Naive thymus-derived CD4-positive, alpha-beta T cell (primary cell): ENCODE measurements at places on chromosomes 1 and 21.
A peak's percentile ranks its signal among the peaks of the same experiment; 100 is the strongest.

DNA sequence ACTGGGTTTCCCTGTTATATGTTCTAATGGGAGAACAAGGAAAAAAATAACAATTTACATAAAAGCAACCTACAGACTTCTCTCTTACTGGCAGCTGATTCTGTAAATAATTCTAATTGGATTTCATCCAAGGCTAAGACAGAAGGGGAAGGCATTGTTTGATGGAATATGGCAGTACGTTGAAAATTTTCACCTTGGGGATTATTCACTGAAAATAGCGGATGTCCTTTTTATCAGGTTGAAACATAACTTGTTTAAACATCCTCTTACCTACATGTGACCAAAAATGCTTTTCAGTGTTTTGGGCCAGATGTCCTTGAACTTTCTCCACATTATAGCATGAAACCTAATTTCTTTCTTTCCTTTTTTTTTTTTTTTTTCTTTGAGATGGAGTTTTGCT is 24.9 kb downstream of the TSNAX start:
- H3K4me3 ChIP-seq: no peak overlapping the region
- no peaks in the 10 kb centered on the region for H3K36me3 ChIP-seq

DNA sequence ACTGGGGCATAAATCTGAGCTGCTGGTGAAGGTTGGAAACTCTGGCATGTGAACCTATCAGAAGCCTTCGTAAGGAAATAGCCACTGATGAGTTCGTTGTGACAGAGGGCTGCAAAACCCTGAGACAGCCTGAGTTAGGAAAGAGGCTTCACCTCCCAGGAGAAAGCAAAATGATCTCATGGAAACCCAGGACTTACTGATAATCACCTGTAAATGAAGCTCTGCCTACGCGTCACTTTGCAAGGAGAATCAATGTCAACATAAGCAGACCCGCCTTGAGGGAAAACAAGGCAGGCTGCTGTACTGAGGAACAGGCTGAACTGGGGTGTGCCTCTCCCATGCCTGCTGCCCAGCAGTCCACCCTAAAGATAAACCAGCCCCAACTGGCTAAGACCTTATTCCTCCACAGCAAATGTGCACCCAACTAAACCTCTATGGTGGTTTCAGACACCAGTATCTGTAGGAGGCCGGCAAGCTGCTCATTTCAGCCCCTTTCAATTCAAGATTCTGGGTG is 46.8 kb upstream of the SLC44A3 start:
- H3K27me3 ChIP-seq: no peaks in the 10 kb centered on the region
- H3K4me3 ChIP-seq: no peak overlapping the region
- H3K4me1 ChIP-seq: no peaks in the 10 kb centered on the region
- no peak for DNase-seq
- no peaks in the 10 kb centered on the region for H3K36me3 ChIP-seq

GRCh38 chr1:196477262-196477661 is 131.0 kb downstream of the KCNT2 start:
- H3K4me1 ChIP-seq: no peaks in the 10 kb centered on the region
- DNase-seq: no peak

- H3K36me3 ChIP-seq: no peaks in the 10 kb centered on the region
- no peak for DNase-seq
- H3K4me3 ChIP-seq: no peak overlapping the region
These were observed 82.2 kb upstream of the BCAR3 start for GRCh38 chr1:93763704-93764365.

DNA sequence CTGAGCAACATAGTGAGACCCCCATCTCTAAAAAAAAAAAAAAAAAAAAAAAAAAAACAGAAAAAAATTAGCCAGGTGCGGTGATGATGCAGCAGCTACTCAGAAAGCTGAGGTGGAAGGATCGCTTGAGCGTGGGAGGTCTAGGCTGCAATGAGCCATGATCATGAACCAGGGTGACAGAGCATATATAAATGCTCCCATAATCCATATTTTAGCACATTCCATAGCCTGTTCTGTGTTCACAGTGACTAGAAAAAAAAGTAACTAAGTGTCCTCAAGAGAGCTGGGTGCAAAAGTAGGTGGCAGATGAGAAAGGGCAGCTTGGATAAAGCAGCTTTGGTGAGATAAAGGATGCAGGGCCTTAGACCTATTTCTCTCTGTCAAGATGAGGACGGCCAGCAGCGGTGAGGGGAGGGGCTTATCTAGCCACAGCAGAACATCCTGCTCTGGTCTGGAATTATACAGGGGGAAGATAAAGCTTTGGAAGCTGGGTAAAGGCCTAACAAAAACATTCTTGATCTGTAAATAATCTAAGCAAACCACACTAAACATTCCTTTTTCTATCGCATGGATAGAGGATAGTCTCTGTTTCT is 205.3 kb downstream of the DAB1 start:
- no peaks in the 10 kb centered on the region for H3K4me1 ChIP-seq
- no peaks in the 10 kb centered on the region for H3K36me3 ChIP-seq
- no peak for DNase-seq
- no peak overlapping the region for H3K4me3 ChIP-seq
- H3K27ac ChIP-seq: no peak overlapping the region
- H3K27me3 ChIP-seq: no peaks in the 10 kb centered on the region

DNA sequence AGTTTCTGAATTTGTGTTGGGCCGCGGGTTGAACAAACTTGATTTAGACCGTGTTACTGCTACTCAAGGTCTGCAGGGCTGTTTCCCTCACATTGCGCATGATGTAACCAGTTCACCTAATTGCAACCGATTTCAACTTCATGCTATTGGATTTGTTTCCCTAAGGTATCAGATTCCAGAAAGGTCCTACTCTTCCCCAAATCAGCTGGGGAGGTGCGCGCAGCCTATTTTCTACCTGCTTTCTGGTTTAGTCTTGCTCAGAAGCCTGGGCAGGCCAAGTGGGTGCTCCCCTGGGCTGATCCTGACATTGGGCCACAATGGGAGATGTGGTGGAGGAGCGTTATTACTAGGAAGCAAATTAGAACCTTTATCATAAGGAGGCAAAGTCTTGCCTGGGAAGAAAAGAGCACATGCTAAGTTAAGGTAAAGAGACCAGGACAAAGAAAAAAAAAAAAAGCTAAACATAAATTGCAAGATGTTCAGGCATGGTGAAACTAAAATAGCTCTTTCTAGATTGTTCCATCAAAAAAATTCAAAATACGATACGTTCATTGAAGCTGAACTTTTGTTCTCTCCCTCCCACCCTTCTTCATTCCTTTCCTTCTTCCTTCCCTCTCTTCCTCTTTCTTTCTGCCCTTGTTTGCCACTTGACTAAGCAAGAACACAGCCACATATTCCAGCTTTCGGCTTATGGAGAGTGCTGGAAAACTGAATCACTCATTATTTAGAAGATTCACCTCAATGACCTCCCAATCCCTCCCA is 28.8 kb upstream of the TARBP1 start:
- no peak for DNase-seq
- H3K36me3 ChIP-seq: no peaks in the 10 kb centered on the region
- H3K4me1 ChIP-seq: no peaks in the 10 kb centered on the region

DNA sequence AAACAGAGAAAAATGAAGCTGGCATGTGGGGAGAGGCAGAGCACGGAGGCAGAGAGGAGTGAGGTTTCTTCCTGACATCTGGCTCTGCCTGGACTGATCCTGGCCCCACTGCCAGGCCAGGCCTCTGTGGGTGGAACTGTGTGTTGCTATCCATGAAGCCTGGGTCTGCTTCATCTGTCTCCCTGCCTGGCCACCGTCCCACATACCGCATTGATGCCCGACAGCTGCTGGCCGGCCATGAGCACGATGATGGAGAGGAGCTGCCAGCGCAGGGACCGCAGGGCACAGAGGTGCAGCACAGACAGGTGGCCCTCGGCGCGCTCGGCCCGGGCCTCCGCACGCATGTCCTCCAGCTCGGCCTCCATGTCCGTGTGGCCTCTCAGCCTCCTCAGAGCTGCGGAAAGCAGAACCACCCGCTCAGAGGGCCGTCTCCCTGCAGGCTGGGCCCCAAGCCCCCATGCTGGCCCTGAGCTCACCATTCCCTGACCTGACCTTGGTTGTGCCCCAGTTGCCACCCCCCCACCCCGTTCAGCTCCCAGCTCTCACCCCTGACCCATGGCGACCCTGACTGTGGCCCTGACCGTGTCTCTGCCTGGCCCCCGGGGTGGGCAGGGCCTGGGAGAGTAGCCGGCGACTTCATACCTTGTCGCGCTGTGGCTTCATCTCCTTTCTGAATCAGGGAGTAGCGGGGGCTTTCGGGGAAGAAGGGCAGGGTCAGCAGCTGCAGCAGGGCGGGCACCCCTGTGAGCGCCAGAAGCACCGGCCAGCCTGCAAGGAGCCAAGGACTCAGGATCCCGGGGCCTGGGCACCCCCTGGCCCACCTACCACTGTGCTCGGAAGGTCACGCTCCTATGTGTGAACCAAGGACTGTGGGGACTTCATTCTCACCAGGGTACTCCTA is 11.5 kb downstream of the SLC2A7 start:
- no peak overlapping the region for H3K27ac ChIP-seq
- H3K36me3 ChIP-seq: no peaks in the 10 kb centered on the region
- H3K4me1 ChIP-seq: no peaks in the 10 kb centered on the region
- no peak for DNase-seq

DNA sequence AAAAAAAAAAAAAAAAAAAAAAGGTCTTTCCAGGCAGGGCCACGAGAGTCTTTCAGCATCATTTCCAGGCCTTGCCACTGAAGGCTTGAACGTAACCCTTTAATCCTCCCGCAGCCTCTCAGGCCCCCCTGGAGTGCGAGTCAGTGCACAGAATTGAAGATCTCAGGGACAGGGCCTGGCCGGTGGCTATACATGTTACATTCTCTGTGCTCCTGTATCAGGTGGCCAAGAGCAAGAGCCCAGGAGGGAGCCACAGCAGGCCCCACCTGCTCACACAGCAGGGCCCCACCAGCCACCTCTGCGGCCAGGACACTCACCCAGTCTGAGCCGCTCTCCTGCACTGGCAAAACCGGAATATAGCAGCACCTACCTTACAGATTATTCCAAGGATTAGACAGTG is 34.1 kb upstream of the SLC25A33 start:
- DNase-seq: no peak
- no peak overlapping the region for H3K4me3 ChIP-seq
- H3K27me3 ChIP-seq: no peaks in the 10 kb centered on the region
- H3K27ac ChIP-seq: no peak overlapping the region
- no peaks in the 10 kb centered on the region for H3K4me1 ChIP-seq
- no peaks in the 10 kb centered on the region for H3K36me3 ChIP-seq

- H3K27me3 ChIP-seq: no peaks in the 10 kb centered on the region
- peak; percentile 67 for DNase-seq
- H3K36me3 ChIP-seq: no peaks in the 10 kb centered on the region
- peak within 1 kb of the TSS; percentile 68 for H3K4me3 ChIP-seq
These were observed at the start of gene C2CD4D for GRCh38 chr1:151839457-151840403. C2CD4D (minus strand) TSS chr1:151839820; CDS start chr1:151838989, 831 bp downstream.

DNA sequence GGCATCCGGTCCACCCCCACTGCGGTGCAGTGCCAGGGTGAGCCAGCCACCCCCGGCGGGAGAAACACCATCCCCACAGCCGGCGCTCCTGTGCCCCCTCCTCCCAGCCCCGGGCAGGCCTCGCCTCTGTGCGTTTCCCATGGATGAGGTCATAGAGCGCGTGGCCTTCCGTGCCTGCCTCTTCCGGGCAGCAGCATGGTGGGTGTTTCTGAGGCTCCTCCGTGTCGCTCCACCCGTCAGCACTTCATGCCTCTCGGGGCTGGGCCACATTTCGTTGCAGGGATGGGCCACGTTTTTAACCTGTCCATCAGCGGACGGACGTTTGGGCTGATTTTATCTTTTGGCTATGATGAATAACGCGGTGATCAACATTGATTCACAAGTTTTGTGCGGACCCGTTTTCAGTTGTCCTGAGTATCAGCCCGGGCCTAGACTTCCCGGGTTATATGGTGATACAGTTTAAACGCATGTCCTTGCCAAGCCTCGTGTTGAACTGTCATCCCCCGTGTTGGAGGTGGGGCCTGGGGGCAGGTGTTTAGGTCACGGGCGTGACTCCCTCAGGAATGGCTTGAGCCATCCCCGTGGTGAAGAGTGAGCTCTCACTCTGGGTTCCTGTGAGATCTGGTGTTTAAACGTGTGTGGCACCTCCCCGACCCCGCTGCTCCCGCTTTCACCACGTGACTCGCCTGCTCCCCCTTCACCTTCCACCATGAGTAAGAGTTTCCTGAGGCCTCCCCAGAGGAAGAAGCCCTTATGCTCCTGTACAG is 64.8 kb downstream of the SLX9 start:
- no peak overlapping the region for H3K27ac ChIP-seq
- H3K4me1 ChIP-seq: no peaks in the 10 kb centered on the region
- H3K36me3 ChIP-seq: no peaks in the 10 kb centered on the region
- H3K27me3 ChIP-seq: no peaks in the 10 kb centered on the region
- no peak for DNase-seq
- H3K4me3 ChIP-seq: no peak overlapping the region

DNA sequence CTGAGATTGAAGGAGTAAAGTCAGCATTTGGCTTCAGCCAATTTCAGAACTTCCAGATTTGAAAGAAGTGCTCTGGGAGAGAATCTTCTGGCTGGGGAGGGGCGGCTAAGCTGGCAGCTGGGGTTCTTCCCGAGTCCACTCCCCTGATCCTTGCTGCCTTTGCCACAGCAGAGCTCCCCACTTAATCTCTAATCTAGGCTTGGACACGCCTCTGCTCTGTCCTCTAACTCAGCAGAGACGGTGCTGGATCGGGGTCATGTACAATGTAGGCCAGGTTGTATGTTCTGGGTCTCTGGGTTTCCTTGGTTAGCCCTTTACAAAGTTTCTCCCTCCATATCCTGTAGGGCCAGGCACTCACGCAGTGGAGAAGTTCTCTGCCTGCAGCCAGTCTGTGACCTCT is 10.1 kb upstream of the GSTM3 start:
- H3K4me3 ChIP-seq: no peak overlapping the region
- H3K36me3 ChIP-seq: no peaks in the 10 kb centered on the region
- H3K27ac ChIP-seq: no peak overlapping the region
- no peaks in the 10 kb centered on the region for H3K4me1 ChIP-seq
- DNase-seq: no peak
- no peaks in the 10 kb centered on the region for H3K27me3 ChIP-seq

DNA sequence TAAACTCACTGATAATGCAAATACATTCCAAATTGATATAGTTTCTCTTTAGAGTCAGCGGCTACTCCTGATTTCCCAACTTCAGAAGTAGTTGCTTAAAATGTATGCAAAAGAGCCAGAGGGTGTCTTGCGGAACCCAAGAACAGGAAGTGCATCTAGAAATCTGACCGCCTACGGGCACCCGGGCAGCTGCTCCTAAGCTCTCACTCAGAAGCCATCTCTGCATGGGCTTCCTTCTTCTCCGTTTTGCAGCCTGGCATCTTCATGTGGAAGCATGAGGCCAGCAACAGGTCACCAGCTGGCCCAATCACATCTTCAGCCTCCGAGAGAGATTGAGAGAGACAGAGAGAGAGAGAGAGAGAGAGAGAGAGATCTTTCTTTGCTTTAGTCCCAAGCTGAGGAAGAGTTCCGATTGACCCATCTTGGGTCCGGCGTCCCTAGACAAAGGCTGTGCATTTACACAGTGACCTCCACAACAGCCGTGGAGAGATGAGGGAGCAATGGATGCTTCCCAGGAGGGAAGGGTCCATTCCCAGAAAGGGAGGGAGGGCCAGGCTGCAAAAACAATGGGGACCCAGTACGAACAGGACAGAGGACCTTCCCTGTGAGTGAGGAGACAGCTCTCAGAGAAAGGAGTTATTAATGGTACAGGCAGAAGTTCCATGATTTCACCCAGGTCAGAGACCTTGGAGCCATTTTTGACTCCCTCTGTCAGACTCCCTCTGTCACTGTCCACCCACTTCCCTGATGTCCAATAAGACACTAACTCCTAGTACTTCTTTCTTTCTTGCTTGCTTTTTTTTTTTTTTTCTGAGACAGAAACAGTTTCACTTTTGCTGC is 28.2 kb upstream of the SLC30A1 start:
- no peaks in the 10 kb centered on the region for H3K27me3 ChIP-seq
- peak overlapping the region; percentile 24 for H3K27ac ChIP-seq
- no peaks in the 10 kb centered on the region for H3K36me3 ChIP-seq
- peaks cover 5% of the 10 kb centered on the region for H3K4me1 ChIP-seq
